ENCODE measurements at places on chromosomes 4 and X. TPM values are rescaled to one million over a fixed set of nuclear protein-coding genes. Genes with fewer than 3 reads are reported as not detected.

The PDE5A gene
- total RNA-seq = 26.7 TPM

The DMRTC1 gene
- not detected for total RNA-seq

DNA sequence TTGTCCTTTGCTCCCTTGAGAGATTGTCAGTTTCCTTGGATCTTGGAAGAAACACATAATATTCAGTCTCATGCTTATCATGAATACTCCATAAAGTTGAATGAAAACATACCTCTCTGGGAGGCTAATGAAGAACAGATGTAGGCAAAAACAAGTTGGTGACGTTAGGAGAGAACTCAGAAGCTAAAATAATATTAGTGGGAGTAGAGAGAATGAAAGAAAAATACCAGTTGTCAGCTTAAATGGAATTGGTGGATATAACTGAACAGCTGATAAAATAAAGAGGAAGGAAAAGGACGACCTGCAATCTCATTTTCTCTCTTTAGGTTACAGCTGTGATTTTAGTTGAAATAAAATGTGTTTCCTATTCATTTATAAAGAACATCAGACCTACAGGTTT lies 124.8 kb downstream of the SNCA start:
- no peak for DNase-seq

The COX7B2 gene
- not detected for total RNA-seq

- DNase-seq = no peak
Observed at GRCh38 chr4:188005561-188005960, 10.0 kb downstream of the ZFP42 start.

The FGF13 gene
- total RNA-seq = 1.3 TPM

GRCh38 chr4:108965472-108966076 lies 202.7 kb upstream of the ETNPPL start:
- no peak for DNase-seq

GRCh38 chr4:129839687-129840086 lies 743.7 kb downstream of the C4orf33 start:
- no peak for DNase-seq

The SMIM10 gene
- total RNA-seq = not detected

GRCh38 chr4:187606581-187606980 lies 389.0 kb upstream of the ZFP42 start:
- no peak for DNase-seq

DNA sequence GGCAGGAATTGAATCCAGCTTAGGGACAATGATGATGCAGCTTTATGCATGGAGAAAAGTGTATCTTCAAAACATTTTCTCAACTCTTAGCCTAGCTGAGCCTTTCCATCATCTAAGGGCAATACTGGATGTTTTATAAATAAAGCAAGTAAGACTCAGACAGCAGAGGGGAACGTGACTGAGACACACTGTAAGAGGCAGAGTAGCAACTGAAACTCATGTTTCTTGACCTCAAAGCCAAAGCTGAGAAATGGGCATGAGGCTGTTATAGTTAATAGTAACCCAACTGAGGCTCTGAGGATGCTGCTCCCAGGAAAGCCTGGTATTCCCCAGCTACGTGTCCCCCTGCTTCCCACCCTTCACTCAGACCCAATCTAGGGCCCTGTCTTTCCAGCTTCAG lies 44.6 kb downstream of the ARHGEF9 start:
- no peak for DNase-seq

- DNase-seq = no peak
Observed at GRCh38 chrX:117532339-117532738, 584.3 kb downstream of the KLHL13 start.

DNA sequence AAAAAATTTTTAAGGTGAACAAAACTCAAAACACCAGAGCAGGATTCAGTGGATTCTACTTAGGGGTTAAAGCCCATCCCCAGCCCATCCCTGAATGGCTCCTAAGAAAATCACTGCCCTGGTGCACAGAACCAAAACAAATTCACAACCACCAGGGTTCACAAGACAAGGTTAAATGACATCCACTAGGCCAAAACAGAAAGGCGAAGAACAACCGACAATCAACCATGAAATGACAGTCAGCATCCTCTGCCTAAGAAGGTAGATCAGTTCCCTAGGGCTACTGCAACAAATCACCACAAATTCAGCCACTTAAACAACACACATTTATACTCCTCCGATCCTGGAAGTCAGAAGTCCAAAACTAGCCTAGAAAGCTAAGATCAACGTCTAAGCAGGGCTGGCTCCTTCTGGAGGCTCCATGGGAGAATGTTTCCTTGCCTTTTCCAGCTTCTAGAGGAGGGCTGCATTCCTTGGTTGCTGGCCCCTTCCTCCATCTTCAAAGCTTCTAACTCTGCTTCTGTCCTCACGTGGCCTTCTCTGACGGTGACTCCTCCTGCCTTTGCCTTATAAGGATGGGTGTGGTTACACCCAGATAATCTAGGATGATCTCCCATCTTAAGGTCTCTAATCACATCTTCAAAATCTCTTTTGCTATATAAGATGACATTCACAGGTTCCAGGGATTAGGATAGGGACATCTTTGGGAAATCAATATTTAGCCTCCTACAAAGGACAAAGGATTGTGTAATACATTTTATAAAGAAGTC lies 1.8 kb downstream of the CCNQ start:
- DNase-seq = no peak

The RIPPLY1 gene
- not detected for total RNA-seq

The APLN gene
- total RNA-seq = 0.38 TPM

DNA sequence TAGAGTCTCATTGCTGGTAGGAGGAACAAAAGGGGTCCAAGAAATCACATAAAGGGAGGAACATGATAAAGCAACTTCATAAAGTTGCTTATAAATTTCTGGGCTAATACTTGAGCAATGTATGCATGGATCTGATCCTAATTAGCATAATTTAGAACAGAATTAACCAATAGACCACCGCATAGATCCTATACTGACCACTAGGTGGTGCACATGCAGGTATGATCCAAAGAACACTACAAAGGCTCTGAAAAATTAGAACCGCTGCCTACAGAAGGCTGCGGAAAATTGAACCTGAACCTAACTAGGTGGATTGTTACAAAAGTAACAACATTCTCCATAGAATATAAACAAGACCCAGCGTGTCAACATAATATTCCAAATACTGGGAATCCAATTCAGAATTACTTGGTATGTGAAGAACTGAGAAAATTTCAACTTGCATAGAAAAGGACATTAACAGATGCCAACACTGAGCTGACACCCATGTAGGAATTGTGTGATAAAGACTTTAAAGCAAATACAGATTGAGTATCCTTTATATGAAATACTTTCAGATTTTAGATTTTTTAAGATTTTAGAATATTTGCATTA lies 23.3 kb downstream of the BRCC3 start:
- DNase-seq = no peak

DNA sequence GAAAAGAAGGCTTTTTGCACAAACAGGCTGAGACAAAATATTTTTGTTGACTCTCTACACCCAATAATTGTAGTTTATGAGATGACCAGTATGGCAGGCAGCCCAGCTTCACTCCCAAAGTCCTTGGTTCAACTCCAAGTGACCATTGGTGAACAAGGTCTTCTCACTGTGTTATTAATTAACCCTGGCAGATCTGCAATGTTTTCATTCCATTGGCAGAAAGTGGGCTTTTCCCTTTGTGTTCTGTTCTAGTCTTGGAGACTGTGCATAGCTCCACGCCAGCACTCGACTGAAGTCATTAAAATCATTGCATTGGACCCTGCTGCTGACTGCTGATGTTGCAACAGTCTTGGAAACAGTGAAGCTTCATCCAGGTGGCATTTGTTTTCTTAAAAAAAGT lies 277.3 kb upstream of the HAND2 start:
- no peak for DNase-seq

DNA sequence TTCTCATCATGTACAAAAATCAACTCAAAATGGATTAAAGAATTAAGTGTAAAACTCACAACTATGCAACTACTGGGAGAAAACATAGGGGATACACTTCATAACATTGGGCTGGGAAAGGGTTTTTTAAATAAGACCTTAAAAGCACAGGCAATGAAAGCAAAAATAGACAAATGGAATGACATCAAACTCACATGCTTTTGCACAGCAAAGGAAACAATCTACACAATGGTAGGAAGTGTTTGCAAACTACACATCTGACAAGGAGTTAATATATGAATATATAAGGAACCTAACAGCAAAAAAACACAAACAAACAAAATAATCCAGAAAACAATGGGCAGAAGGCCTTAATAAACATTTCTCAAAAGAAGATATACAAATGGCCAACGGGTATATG lies 57.9 kb downstream of the FREM3 start:
- DNase-seq = no peak

GRCh38 chr4:143599827-143600226 lies 86.3 kb downstream of the SMARCA5 start:
- DNase-seq = no peak

DNA sequence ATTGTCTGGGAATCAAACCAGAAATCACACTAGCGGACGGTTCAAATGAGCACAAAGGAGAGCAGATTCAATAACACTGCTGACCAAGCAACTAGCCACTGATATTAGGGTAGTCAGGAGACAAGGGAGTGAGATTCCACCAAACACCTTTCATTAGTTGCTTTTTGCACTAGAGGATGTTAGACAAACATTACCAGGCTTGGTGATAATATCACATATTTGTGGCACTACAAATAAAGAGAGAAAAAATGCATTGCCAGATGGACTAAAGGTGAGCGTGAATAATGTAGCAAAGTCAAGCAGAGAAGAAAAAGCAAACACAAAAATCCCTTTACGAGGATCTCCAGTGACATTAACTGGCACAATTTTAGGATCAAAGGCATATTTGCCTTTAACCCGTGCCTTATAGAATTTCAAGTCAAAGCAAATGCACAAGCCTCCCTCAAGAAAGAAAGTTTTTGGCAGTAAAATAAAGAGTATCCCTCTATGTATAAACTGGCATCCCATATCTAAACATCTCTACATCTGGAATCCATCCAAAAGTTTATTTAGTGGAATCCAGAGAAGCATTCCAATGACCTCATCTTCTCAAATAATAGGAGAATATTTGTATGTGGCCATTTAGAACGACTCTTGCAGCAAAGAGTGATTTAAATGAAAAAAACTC lies 290.9 kb downstream of the KCTD8 start:
- no peak for DNase-seq

DNA sequence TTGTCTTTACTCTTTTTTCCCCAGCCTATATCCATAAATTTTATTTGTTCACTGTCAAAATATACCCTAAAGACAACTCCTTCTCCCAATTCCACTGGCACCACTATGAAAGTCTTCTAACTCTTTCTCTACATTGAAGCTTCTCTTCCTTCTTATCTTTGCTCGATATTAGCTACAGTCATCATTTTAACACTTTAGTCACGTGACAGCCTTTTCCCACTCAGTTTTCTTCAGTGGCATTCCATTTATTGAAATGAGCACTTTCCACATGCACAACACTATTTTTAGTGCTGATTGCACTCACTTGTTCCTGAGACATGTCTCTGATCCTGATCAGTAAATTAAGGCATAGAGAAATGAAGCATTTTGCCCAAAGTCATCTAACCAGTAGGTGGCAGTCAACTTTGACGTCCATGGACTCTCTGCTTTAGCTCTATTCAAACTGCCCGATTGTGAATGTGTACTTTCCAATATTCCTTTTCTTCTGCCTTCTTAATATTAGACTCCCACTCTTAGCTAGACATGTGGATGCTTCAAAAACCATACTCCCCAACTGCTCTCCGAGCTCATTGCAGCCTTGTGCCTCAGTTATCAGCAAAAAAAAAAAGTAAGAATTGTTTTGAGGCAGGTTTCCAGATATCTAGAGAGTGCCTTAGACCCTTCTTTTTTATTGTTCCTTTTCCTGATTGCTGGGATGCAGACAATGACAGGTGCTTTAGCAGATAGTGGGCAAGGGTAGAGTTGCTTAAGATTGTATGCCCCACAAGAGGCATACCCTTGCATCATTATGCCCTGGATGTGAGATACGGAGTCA lies 394.4 kb upstream of the ADGRL3 start:
- DNase-seq = no peak

DNA sequence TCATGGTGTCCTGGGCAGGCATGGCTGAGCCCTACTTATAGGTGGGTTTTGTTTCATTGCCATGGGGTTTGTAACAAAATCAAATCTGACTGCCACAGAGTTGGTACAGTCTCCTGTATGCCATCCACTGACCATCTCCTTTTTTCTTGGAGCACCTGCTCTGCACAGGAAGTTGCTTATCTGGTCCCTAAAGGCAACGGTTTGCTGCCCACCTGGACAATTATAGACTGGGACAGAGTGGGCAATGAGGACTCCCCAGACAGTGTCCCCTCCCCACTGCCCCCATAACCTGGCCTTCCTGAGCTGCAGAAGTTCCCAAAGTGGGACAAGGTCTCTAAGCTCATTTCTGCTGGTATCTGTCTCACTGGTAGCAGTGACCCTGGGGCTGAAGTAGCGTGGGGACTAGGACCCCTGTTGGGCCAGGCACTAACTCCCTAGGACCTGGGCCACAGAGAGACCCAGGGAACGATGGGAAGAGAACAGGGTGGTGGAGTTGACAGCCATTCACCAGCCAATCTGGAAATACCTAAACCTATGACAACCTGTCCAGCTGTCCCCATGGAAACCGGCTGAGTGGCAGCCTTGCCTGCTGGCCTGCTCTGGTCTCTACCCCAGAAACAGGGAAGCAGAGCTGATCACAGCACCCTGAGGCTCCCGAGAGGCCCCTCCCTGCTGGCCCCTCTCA lies 64.7 kb downstream of the WFS1 start:
- DNase-seq = no peak

The LGI2 gene
- total RNA-seq = 0.57 TPM

The IL2 gene
- total RNA-seq = not detected

DNA sequence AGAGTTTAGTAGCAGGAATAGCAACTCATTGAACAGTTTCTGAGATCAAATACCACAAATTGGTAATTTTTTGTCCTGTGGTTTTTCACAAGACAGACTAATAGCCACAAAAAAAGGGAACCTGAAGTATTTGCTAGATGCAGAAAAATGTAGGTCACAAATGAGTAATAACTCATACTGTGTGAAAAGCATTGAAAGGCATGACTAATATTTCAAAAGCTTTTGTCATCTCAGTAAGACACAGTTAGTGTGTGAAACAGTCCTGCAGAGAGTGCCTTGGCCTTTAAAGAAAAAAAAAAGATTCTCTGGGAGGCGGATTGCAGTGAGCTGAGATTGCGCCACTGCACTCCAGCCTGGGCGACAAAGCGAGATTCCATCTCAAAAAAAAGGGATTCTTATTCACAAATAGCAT lies 31.4 kb upstream of the SLC25A31 start:
- DNase-seq = no peak

The PWWP3B gene
- total RNA-seq = not detected

GRCh38 chr4:102599886-102600285 lies 98.7 kb downstream of the NFKB1 start:
- no peak for DNase-seq
